Activated CD8-positive, alpha-beta T cell treated with anti-CD3 and anti-CD28 coated beads for 36 hours (primary cell): ENCODE measurements at places on chromosomes 2 and 18. TPM values are rescaled to one million over a fixed set of nuclear protein-coding genes. Genes with fewer than 3 reads are reported as not detected.
A peak's percentile ranks its signal among the peaks of the same experiment; 100 is the strongest.

The TTN gene
- total RNA-seq, result 2.8 TPM

The MDH1 gene
- 246 TPM for total RNA-seq

The MATN3 gene
- total RNA-seq, result not detected

The MYO5B gene
- total RNA-seq, result not detected

The OR6B2 gene
- not detected for total RNA-seq

DNA sequence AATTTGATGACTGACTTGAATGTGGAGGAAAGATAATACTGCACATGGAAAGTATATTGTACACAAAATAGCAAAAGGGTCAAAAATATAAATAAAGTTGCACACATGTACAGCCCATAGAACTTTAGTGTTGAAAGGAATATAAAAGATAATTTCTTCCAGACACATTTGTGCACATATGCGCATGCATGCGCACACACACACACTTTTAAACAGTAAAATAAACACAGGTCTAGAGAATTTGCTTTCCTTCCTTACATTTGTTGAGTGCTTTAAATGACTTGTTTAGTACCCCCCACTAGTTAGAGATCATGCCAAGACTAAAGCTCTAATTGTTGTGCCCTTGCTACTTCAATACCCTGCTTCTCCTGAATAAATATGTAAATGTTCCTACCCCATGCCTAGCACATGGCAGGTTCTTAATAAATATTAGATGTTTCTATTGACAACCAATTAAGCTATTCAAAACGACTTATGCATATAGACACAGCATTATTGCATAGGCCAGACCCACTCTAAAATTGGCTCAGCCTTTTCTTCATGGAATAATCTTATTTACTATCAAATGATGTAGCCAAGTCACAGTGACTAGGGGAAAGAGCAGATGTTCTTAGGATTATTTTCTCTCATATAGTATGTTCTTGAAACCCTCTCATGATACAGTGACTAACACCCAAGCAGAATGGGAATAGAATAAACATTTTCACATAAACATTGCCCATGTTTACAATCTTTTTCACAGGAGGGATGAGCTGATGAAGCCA, 165.5 kb upstream of the ACVR2A start:
- H3K27me3 ChIP-seq, result no peaks in the 10 kb centered on the region
- H3K27ac ChIP-seq, result no peak overlapping the region
- no peaks in the 10 kb centered on the region for H3K36me3 ChIP-seq
- H3K4me3 ChIP-seq, result no peak overlapping the region
- no peak for DNase-seq

DNA sequence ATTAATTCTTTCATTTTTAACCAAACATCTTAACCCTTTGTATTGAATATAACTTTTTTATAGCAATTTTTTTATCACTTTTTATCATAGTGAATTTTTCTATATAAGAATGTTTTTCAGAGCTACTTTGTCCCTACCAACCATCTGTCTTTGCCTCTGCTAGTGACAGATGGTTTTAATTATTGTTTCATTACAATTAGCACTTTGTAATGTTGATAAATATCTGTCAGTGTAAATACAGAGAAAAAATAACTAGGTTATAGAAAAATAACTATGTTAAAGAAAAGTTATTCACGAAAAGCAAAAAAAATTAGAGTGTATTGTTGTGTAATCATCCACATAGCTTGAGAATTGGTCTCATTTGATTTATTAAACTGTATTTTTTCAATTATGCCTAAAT, 91.0 kb upstream of the CDH19 start:
- no peaks in the 10 kb centered on the region for H3K27me3 ChIP-seq
- H3K36me3 ChIP-seq, result no peaks in the 10 kb centered on the region
- no peak for DNase-seq
- H3K4me1 ChIP-seq, result no peaks in the 10 kb centered on the region
- no peak overlapping the region for H3K4me3 ChIP-seq
- H3K27ac ChIP-seq, result no peak overlapping the region

DNA sequence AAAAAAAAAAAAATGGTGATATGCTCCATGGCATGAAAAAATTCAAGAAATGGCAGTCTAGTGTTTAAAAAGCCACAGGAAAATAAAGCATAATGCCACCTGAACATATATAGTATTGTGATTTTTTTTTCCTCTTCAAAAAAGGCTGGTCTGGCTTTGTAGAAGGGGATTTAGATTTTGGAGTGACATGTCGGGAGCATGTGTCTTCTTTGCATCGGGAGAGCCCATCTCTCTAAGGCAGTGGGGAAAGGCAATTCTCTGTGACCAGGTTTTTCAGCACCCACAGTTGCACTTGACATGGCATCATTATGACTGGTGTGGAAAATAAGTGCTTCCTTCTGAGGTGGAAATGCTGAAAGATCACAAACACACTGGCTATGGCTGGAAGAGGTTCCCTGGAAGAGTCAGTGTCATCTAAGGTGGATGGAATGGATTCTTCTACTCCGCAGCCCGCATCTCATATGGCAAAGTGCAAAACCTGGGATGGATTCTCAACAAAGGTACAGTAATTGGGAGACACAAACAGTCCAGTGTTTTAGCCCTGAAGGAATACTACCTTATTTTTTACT, 172.5 kb downstream of the AGAP1 start:
- H3K4me3 ChIP-seq, result no peak overlapping the region
- DNase-seq, result no peak
- no peak overlapping the region for H3K27ac ChIP-seq
- H3K27me3 ChIP-seq, result peaks cover 44% of the 10 kb centered on the region

DNA sequence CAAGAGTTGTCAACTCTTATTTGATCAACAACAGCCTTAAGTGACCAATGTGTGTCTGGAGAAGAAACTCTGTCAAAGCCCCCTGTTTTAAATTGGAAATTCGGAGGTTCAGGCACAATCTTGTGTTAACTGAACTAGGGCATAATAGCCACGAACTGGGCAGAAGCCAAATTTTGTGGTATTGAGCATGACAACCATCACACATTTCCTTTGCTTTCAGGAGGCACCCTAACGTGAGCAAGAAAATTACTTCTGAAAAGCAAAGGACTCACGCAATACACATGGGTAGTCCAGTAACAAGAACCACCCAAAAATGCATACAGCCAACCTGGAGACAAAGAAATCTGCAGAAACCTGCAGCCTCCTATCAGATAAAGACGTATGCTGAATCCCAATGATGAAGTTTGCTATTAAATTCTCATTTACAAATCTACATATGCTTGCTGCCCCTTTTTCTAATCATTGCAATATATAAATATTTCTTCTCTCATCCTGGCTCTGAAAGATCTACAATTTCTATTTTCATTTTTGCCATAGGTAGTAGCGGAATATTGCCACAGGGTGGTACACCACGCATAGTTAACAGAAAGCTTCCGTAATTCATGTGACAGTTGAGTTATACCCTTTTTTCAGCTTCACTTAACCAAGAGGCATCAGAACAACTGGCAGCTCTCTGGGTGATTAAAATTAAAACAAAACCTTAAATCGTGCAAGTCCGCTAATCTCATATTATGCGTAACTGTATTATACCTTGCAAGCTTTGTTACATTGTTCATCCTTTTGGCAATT, 495.8 kb downstream of the NRXN1 start:
- no peaks in the 10 kb centered on the region for H3K36me3 ChIP-seq
- H3K27me3 ChIP-seq, result no peaks in the 10 kb centered on the region
- no peak overlapping the region for H3K4me3 ChIP-seq
- DNase-seq, result no peak
- no peak overlapping the region for H3K27ac ChIP-seq
- no peaks in the 10 kb centered on the region for H3K4me1 ChIP-seq

DNA sequence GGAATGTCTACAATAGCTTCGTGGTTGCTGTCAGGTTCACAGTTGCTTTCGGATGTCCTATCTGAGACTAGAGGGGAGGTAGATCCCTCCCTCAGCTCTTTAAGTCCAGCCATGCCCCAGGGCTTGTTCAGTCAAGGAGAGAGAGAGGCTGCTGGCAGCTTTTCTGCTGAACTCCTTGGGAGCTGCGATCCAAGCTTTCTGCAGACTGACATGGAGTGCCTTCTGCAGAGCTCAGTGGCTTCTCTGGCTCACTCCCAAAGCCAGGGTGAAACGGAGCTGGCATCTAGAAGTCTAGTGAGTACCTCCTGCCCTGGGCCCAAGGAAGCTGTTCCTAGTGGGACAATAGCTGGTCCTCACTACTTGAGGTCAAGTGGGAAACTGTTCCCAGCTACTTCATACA, 62.5 kb downstream of the TMEM17 start:
- no peaks in the 10 kb centered on the region for H3K27me3 ChIP-seq
- H3K4me3 ChIP-seq, result no peak overlapping the region
- no peak for DNase-seq
- no peaks in the 10 kb centered on the region for H3K4me1 ChIP-seq

GRCh38 chr2:56184500-56185011, 766 bp downstream of the CCDC85A start:
- no peak overlapping the region for H3K4me3 ChIP-seq
- no peaks in the 10 kb centered on the region for H3K36me3 ChIP-seq
- H3K27ac ChIP-seq, result no peak overlapping the region
- H3K27me3 ChIP-seq, result peaks cover 39% of the 10 kb centered on the region
- peaks cover 6% of the 10 kb centered on the region for H3K4me1 ChIP-seq

- H3K27me3 ChIP-seq, result peaks cover 1% of the 10 kb centered on the region
- DNase-seq, result no peak
- no peaks in the 10 kb centered on the region for H3K36me3 ChIP-seq
These were observed 317.8 kb downstream of the EPHA4 start for GRCh38 chr2:221254299-221254698.

DNA sequence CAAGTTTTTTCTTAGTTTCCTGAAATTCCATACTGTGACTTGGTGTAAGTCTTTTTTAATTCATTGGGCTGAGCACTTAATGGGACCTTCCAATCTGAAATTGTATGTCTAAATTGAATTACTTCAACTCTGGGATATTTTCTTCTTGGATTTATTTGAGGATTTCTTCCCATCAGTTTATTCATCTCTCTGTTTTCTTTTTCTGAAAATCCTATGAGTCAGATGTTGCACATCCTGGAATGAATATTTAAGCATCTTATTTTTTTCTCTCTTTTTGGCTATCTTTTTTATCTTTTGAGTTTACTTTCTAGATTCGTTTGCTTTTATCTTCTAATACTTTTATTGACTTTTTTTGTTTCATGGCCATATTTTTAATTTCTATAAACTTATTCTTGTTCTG, 55.4 kb upstream of the ACYP2 start:
- H3K4me3 ChIP-seq, result no peak overlapping the region
- H3K27ac ChIP-seq, result no peak overlapping the region
- peaks cover 5% of the 10 kb centered on the region for H3K36me3 ChIP-seq
- no peaks in the 10 kb centered on the region for H3K27me3 ChIP-seq

GRCh38 chr2:71780162-71780561, 326.8 kb downstream of the DYSF start:
- no peaks in the 10 kb centered on the region for H3K36me3 ChIP-seq
- H3K27me3 ChIP-seq, result peaks cover 6% of the 10 kb centered on the region
- H3K27ac ChIP-seq, result no peak overlapping the region
- H3K4me1 ChIP-seq, result no peaks in the 10 kb centered on the region

GRCh38 chr18:25915907-25916306, 174.5 kb downstream of the SS18 start:
- H3K27ac ChIP-seq, result no peak overlapping the region
- no peaks in the 10 kb centered on the region for H3K36me3 ChIP-seq
- DNase-seq, result no peak
- H3K4me1 ChIP-seq, result no peaks in the 10 kb centered on the region
- H3K4me3 ChIP-seq, result no peak overlapping the region

DNA sequence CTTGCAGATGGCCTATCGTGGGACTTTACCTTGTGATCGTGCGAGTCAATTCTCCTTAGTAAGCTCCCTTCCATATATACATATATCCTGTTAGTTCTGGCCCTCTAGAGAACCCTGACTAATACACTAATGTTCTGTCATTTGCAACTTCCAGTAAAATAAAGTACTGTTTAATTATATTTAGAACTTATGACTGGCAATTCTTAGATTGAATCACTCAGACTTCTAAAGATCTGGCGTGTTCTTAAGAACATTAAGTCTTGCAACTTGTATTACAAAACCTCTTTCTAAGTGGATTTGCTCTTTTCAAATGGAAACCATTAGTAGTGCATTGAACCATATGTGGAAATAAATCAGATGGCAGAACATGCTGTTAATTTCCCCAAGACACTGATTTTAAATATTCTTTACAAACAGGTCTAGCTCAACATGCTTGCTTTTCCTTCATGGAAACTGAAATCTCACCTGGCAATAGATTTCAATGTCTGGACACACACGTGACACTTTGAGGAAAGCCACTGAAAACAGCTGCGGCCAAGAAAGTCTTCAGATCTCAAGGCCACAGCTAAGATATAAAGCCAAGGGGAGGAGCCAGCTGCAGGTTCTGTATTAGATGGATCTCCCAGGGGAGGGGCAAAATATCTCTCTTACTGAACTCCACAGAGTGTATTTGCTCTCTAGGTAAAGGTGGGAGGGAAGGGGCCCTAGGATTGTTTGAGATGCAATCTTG, 50.6 kb downstream of the PMAIP1 start:
- H3K36me3 ChIP-seq, result no peaks in the 10 kb centered on the region
- peak; percentile 17 for DNase-seq
- H3K27me3 ChIP-seq, result peaks cover 3% of the 10 kb centered on the region
- H3K4me1 ChIP-seq, result peaks cover 18% of the 10 kb centered on the region
- H3K4me3 ChIP-seq, result no peak overlapping the region
- H3K27ac ChIP-seq, result no peak overlapping the region

DNA sequence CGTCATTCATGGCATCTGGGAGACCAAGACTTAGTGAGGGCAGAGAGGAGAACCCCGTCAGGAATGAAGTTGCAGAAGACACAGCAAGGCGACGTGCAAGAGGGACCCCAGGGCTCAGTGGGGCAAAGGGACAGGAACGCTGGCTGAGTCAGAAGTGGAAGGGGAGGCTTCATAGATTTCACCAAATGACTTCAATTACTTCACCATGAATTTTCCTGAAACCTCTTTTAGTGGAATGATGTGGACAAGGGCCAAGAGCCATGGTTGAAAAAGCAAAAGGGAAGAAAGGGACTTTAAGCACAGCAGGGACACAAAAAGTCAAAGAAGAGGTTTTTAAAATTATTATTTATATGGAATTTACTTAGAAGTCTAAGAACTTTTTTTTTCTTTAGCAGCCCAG, 141.6 kb upstream of the PID1 start:
- no peaks in the 10 kb centered on the region for H3K4me1 ChIP-seq
- DNase-seq, result no peak
- no peaks in the 10 kb centered on the region for H3K36me3 ChIP-seq

DNA sequence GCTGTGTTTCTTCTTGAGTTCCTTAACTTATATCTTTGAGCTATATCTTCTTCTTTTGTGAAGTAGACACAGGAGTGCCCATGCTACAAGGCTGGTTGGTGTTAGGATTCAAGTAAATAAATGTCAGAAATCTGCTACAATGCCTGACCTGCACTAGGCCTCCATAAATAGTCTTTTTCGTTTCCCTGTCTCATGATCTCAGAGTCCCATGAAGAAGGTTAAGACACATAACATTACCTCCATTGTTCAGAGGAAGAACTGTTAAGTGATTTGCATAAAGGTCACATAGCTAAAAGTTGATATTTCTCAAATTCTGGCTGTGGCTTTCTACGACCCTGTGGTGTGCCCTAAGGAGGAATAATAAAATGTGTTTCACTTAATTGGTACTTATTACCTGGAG, 228.4 kb downstream of the KCNS3 start:
- H3K4me3 ChIP-seq, result no peak overlapping the region
- peaks cover 3% of the 10 kb centered on the region for H3K27me3 ChIP-seq
- no peak for DNase-seq
- no peak overlapping the region for H3K27ac ChIP-seq
